ENCODE measurements at places on chromosomes 12 and 14.

GRCh38 chr12:6854036-6854435, 2.1 kb downstream of the USP5 start:
- ATAC-seq = no peak

- no peak for ATAC-seq
Observed at GRCh38 chr12:5016526-5016925, 27.2 kb upstream of the KCNA5 start.

DNA sequence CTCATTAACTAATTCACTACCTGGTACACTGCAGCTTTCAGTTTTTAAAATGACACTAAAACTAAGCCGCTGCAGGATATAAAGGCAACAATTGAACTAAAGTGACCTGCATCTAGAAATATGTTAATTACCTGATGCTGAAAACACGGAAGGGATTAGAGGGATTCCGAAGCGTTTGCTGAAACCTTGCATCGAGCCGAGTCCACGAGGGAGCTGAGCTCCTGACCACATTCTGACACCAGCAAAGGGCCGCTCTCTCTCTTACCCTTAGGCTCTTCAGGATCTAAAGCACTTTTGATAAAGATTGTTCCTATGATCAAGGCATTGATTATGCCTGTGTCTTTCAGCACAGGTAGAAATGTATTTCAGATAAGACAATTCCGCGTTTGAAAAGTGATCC, 59.5 kb upstream of the CDKN3 start:
- ATAC-seq = no peak

DNA sequence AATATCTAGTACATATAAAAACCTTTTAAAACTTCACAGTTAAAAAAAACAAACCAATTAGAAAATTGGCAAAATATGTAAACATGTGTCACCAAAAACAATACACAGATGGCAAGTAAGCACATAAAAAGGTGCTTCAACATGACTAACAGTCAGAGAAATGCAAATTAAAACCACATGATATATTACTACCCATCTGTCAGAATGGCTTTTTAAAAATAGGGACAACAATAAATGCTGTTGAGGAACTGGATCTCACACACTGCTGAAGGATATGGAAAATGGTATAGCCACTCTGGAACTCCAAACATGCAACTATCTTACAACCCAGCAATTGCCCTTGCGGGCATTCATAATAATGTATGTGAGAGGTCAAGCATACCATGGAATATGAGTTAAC, 1153.6 kb downstream of the FLRT2 start:
- ATAC-seq = no peak

Data from esophagus mucosa (tissue), 1 donor.